IPS DF 6.9 (cell line): ENCODE measurements at places on chromosomes 6 and 20.

GRCh38 chr20:13426870-13427269 lies 205.8 kb downstream of the ISM1 start:
- no peak for DNase-seq

DNA sequence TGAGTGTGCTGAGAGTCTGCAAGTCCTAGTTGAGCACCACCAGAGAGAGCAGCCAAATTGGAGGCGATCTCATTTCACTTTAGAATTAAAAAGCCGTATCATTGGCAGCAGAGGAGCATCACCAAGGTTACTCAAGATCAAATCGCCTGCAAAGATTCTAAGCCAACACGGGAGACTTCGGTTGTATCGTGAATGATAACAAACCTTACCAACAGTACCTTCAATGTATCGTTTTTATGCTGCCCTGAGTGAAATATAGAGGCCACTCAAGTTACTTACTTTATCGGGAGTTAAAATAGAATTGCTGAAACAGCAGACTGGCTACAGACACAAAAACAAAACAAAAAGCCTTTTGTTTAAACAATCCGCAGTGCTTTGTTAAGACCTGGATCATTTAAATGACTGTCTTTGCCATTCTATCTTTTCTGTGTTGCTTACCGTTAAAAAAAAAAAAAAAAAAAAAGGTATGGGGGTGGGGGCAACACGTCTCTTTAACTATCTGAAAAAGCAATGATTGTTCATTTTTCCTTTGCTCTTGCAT lies 14.2 kb downstream of the NHSL1 start:
- no peak for DNase-seq

DNA sequence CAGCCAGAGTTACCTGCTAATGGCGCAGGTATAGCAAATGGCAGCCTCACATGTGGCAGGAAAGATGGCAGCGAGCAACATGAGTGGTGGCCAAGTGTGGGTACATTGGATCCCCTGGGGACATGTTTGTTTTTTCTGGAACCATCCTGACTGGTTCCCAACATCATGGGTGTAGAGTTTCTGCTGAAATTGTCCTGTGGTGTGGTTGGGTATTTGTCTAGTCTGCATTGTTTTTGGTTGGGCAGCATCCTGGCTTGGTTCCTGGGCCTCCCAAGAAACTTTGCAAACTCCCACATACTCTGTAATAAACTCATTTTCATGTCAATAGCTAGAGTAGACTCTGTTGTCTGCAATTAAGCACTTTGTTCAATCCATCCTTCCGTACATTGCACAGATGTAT lies 282.6 kb downstream of the CDC5L start:
- no peak for DNase-seq

- DNase-seq, result no peak
These were observed 499.6 kb downstream of the RFPL4B start for GRCh38 chr6:112846681-112847080.

GRCh38 chr6:144343701-144344428 lies 58.7 kb downstream of the UTRN start:
- no peak for DNase-seq

GRCh38 chr20:15706719-15707118 lies 866.5 kb downstream of the KIF16B start:
- no peak for DNase-seq

- DNase-seq, result no peak
These were observed 10.0 kb upstream of the FAM210B start for GRCh38 chr20:56348746-56349145.

GRCh38 chr20:50563133-50563944 lies 53.2 kb downstream of the PTPN1 start:
- no peak for DNase-seq

DNA sequence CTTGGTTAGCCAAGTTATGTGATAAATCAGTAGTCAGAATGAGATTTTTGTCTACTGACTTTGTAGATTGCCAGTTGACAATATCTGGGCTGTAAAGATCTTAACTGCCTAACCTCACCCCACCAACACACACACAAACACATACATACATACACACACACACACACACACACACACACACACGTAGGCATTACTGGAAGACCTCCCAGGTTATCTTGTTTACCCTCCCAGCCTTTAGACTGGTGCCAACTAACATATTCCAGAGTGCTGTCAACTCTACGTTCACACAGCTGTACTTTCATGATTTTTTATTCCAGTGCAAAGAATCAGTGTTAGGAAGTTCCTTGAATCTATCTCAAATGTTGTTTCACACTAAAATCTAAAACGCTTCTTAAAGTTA lies 38.9 kb downstream of the BMP5 start:
- no peak for DNase-seq

DNA sequence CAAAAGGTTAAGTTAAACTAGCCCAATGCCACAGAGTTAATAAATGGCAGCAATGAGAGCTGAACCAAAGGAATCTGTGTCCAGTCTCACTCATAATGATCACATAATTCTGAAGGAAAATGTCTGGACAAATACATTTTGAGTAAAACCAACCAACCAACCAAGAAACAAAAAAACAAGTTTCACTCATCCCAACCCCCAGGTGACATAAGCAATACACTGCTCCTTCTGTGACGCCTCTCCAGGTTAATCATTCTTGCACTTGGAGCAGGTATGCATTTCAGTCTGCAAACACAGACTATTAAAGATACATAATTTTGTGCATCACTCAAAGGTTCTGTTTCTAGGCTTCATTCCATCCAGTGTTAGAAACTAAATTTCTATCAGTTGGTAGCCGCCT lies 35.2 kb upstream of the MC3R start:
- DNase-seq, result no peak

- DNase-seq, result no peak
These were observed 3.3 kb upstream of the AARS2 start for GRCh38 chr6:44316481-44316880.

GRCh38 chr6:168226902-168227318 lies 92.7 kb downstream of the DACT2 start:
- no peak for DNase-seq
